ENCODE measurements at places on chromosomes 1 and 21.

DNA sequence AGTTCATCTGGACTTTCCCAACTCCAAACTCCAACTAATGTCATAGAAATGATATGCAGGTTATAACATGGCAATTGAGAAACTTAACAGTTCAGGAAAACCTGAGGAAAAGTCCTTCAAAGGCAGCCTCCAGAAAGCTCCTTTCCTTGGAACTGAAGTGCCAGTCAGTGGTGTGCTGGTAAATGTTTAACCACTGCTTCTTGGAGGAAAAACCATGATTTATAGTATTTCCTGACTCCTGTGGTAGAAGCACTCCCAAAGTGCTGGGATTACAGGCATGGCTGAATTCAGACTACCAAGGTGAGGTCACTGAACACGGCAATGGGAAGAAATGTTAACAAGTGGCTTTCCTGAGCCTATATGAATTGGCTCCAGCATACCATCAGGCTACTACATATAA, 26.7 kb upstream of the ZNHIT6 start:
- DNase-seq = no peak

DNA sequence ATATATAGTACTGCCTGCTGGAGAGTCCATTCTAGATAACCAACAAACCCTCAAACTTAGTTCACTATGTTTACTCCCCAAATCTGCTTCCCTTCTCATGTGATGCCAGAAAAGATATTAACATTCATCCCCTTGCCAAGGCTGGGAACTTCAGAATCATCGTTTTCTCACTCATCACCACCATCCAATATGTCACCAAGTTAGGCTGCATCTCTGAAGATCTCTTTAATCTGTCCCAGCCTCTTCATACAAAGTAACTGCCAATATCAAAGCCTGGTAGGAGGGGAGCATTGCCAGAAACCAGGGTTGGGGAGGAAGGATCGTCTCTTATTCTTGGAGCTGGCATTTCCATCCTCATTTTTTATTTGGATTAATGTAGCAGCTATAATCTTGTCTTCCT, 71.6 kb downstream of the XCL2 start:
- no peak for DNase-seq

- DNase-seq = no peak
These were observed 32.6 kb downstream of the GIPC2 start for GRCh38 chr1:78078358-78078757.

GRCh38 chr21:33388188-33388587, 15.0 kb upstream of the IFNGR2 start:
- DNase-seq = no peak

GRCh38 chr21:34510148-34511142, 1.6 kb downstream of the KCNE1 start:
- DNase-seq = peak; percentile 50

GRCh38 chr1:84598846-84599741, 24.9 kb upstream of the CTBS start:
- DNase-seq = no peak

GRCh38 chr1:232416026-232416568, 213.8 kb downstream of the SIPA1L2 start:
- DNase-seq = no peak

GRCh38 chr1:50704126-50704525, 255.9 kb downstream of the FAF1 start:
- no peak for DNase-seq

DNA sequence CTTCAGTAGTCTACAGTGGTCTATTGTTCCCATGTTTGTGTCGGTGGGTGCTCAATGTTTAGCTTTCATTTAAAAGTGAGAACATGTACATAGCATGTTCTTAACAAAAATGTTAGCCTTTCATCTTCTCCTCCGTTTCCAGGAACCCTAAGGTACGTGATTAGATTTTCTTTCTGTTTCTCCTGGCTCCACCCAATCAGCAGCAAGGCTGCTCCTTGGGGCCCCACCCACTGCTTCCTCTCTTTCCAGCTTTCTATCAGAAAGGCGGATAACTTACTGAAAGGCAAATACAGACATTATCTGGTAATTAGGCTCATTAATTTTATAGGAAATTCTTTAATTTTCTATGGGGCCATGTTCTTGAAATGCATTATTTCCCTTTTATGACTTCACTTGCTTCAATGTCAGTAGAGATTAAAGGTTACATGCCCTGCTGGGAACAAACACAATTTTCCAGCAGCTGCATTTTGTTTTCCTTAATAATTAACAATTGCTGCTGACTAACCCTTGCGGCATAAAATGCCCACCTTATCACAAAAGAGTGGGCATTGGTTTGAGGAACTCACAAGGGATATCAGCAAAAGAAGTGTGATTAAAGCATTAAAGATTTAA, 324.9 kb upstream of the SNX7 start:
- DNase-seq = no peak

DNA sequence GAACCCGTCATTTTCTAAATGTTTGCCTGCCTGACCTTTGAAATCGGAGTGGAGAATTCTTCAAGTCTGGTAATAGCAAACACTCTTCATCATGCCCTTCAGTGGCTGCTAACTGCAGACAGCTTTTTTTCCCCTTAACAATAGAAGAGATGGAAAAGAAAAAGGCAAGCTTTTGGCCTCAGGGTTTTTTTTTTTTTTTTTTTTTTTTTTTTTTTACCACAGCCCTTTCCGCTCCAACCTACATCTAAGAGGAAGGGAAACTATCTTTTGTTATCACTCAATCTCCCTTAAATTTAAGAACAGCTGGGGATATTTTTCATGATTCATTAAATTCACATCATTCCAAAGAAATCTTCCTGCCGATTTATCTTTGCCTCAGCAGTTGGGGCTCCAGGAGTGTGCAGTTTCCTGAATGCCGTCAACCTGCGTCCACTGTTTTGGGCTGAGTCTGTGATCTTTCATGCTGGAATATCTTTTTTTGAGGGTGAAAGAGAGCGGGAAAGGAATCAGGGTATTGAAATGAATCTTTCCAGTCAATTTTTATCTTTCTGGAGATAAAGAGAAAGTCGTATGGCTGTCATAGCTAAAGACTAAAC, 144.5 kb upstream of the SMYD2 start:
- DNase-seq = no peak

DNA sequence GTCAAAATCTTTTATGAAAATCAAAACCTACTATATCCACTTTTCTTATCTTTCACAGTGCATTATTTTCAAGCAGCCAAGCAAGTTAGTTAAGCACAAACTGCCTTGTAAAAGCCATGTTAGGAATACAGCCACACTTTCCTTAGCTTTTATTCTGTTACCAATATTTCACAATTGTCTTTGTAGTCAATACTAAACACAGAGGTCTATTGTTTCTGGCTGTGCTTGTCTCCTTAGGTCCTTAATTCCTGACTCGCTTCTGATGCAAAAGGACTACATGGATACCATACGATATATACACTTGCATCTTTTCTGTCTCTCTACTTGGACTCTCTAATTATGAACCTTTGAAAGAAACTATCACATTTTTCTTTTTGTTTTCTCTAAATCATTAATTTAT, 331.8 kb downstream of the NEGR1 start:
- no peak for DNase-seq

- DNase-seq = no peak
These were observed 2.0 kb downstream of the AHDC1 start for GRCh38 chr1:27601771-27602461.

GRCh38 chr1:30733493-30733892, 10.1 kb upstream of the MATN1 start:
- no peak for DNase-seq

DNA sequence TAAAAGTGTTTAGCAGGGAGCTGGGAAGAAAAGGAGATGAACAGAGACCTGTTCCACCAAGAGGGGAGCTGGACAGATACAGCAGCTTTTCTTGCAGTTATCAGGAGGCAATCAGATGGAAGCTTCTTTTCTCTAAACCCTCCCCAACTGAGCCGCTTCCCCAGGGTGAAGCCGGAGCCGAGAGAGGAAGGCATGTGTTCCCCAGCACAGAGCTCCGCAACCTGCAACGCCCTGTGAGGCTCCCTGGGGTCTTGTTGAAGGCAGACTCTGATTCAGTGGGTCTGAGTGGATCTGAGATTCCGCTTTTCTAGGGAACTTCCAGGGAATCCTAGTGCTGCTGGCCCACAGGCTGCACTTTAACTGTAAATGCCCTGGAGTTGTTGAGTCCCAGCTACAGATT, 139.1 kb upstream of the COA6 start:
- DNase-seq = no peak

GRCh38 chr1:16334655-16335340, 17.5 kb downstream of the FBXO42 start:
- no peak for DNase-seq

DNA sequence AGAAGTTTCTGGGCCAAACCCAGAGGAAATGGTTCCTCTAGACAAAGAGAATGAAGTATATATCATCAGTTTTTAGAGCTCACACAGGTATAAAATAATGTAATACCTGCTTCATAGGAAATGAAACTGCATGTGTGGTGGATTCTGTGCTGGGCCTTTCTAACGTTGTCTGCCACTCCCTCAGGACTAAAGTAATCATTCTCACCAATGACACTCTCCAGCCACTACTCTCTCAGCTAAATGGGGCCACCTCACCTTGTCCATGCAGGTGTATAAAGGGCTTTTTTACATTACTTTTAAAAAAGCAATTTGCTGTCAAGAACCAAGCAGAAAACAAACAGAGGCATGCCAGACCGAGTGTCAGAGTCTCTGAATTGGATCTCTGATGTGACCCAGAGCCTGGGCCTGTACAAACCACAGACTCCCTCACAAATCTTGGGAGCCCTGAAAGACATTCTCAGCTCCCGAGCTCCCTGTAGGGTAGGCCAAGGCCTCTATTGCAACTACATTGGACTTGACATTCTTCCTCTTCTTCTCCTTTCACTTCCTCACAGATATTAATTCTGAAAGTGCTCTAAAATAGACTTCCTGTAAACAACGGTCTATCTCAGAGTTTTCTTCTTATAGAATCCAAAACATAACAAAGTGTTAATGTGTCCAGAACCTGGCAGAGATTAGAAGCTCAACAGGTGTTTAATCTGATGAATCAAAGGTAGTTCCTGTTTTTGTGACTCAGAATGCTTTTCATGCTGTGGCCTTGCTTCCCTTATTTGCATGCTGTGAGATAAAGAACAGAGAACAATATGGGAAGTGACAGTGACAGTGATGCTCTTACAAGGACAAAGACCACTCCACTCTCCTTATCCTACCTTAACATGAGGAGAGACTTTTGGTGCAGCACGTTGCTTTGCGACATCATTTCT, 8.6 kb downstream of the AIM2 start:
- no peak for DNase-seq

DNA sequence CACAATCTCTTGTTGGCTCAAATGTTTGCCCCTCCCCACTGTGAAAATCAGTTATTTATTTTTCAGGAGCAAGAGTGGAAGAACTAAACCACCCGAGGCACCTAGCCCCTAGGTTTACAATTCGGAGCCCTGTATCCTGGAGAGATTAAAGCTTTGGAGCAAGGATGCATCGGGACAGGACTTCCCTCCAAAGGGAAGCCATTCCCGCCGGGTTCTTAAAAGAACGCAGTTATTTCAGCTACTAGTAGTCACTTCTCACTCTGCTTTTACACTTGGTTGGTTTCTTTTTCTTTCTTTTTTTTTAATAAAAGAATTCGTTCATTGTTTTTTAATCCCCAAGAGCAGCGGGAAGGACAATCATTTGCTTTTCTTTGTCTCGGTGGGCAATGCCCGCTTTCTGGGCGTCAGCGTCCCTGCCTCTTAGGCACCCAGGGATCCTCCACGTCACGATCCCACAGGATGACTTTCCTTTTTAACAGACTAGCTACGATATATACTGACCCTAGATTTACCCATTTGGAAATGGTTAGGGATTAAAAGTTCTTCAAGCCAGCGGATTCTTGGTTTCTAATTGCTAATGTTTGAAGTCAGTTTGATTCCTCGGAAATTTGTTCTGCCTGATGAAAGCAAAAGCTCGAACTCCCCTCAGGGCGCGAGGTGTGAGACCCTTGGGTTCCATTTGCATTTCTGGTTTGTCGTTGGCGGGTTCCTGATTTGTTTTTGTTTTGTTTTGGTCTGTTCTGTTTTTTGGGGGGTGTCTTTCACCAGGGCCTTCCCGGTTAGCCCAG, 9.0 kb downstream of the TBX15 start:
- no peak for DNase-seq

DNA sequence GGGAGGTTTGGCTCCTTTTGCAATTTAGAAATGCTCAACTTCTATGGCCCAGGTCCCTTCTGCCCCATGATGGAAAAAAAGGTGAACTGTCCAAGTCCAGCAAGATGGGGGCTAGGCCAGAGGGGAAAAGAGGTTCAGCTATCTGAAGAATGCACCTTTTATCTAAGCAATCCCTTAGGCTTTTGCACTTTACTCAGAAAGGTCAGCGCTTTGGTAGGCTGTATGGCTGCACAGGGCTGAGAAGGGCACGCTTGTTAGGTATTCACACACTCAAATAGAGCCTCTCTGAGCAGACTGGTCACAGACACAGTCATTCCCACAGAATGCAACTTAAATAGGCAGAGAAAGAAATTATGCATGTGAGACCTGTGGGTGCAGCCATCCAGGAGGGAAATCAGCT, 31.0 kb downstream of the KANK4 start:
- DNase-seq = no peak

DNA sequence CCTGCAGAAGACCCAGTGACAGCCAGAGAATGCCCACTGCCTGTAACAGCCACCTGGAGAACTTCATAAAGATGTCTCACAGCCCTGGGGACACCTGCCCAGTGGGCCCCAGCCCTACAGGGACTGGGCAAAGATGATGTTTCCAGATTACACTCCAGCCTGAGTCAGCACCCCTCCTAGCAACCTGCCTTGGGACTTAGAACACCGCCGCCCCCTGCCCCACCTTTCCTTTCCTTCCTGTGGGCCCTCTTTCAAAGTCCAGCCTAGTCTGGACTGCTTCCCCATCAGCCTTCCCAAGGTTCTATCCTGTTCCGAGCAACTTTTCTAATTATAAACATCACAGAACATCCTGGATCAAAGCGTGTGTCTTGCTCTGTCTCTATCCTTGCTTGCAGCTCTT, 14.7 kb upstream of the PINK1 start:
- no peak for DNase-seq

GRCh38 chr1:156431769-156432668, 63.0 kb downstream of the RHBG start:
- no peak for DNase-seq

- DNase-seq = no peak
These were observed 90.4 kb downstream of the SLC45A1 start for GRCh38 chr1:8408151-8408839.

- DNase-seq = no peak
These were observed 622.6 kb downstream of the ADGRL2 start for GRCh38 chr1:82423174-82423815.

DNA sequence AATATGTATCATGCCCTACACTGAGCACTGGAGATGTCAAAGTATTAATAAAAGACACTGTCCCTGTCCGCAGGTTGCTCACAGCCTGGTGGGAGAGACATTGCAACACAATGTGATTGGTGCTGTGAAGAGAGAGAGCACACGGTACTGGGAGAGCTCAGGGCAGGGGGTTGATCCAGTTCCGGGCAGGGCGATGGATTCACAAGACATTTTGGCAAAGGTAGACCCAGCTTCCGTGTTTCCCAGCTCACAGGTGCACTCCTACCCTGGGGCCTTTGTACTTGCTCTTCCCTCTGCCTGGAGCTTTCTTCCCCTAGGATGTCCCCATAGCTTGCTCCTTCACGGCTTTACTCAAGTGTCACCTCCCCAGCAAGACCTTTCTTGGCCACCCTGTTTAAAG, 1.4 kb downstream of the PLA2G5 start:
- DNase-seq = no peak

All from NCI-H187 (cell line).